Tibial nerve (tissue), 4 donors: ENCODE measurements at places on chromosomes 13 and 19.
A peak's percentile ranks its signal among the peaks of the same experiment; 100 is the strongest.

- DNase-seq = no peak
- no peaks in the 10 kb centered on the region for H3K36me3 ChIP-seq
- H3K27ac ChIP-seq = no peak overlapping the region
- no peaks in the 10 kb centered on the region for H3K27me3 ChIP-seq
- H3K4me3 ChIP-seq = no peak overlapping the region
- no peaks in the 10 kb centered on the region for H3K4me1 ChIP-seq
Measured at GRCh38 chr13:105116966-105117365, 1418.5 kb downstream of the EFNB2 start.

DNA sequence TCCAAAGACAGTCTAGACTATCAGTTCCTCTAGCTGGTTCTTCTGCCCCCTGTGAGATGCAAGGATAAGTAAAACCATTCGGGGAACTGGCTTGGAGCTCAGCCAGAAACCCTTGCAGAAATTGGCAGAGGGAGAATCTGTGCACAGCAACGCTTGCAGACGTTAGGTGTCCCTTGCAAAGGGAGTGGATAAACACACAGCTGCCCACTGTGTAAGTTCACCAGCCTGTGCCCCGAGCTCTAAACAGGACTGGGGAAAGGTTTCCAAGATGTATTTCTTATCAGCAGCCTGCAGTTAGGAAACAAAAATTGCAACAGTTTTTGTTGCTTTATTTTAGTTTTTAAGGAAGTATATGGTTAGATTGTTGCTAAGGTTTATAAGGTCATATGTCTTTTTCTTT lies 19.0 kb upstream of the ADGRE1 start:
- no peaks in the 10 kb centered on the region for H3K4me1 ChIP-seq
- no peaks in the 10 kb centered on the region for H3K27me3 ChIP-seq
- no peaks in the 10 kb centered on the region for H3K36me3 ChIP-seq
- H3K27ac ChIP-seq = no peak overlapping the region

DNA sequence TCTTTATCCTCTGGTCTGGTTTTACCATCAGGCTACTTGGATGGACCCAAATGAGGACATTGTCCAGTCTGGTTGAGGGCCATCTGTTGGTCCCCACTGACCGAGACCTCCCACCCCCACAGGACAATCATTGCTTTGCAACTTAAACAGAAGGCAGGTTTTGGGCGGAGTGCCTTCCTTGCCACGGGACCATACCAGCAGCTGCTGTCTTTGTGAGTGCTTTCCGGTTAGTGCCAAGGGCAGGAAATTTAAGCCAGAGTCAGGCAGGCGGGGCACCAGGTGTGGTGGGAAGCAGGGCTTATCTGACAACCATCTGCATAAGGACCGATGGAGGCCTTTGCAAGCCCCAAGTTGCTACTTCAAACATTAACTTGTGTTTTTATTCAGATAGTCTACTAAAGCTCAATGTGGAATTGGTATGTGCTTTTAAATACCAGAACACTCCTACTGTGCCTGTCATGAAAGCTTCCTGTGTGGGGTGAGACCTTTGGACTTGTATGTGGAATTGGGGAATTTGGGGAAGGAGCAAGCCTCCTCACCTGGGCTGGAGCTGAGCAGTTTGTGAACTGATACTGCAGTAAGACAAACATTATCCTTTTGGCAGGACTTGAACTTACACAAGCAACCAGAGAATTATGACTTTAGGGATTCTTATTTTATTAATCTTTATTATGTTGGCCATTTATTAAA lies 39.3 kb upstream of the UBE2L5 start:
- no peak overlapping the region for H3K27ac ChIP-seq
- DNase-seq = no peak
- no peaks in the 10 kb centered on the region for H3K27me3 ChIP-seq

DNA sequence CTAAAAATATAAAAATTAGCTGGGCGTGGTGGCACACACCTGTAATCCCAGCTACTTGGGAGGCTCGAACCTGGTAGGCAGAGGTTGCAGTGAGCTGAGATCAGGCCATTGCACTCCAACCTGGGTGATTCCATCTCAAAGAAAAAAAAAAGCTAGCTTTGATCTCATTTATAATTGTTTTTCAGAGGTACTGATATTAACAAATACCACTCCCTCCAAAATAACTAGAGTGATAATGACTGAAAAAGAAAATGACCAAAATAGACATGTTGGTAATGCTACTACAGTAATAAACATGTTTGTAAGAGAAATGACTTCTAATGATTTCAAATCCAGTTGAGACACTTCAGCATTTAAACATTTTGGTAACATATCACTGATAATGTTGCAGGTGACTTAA lies 13.0 kb downstream of the PDCD5 start:
- H3K27ac ChIP-seq = no peak overlapping the region
- H3K4me3 ChIP-seq = no peak overlapping the region
- no peaks in the 10 kb centered on the region for H3K4me1 ChIP-seq
- DNase-seq = no peak
- peaks cover 5% of the 10 kb centered on the region for H3K36me3 ChIP-seq

DNA sequence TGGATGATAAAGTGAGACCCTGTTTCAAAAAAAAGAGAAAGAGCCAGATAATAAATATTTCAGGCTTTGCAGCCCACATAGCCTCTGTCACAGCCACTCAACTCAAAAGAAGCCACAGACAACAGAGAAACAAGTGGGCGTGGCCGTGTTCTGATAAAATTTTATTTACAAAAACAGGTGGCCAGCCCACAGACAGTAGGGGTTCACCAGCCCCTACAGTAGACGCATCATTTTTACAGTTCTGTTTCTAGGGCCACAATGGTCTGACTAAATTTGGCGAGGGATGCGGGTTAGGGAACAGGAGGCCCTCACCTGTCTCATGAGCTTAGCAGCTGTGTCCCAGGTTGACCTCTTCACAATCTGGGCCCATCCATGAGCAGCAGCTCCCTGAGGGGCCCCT lies 59.5 kb downstream of the ARHGEF18 start:
- no peak overlapping the region for H3K4me3 ChIP-seq
- no peak overlapping the region for H3K27ac ChIP-seq
- DNase-seq = no peak
- no peaks in the 10 kb centered on the region for H3K27me3 ChIP-seq
- H3K36me3 ChIP-seq = no peaks in the 10 kb centered on the region
- no peaks in the 10 kb centered on the region for H3K4me1 ChIP-seq

GRCh38 chr13:110652231-110652730 lies 36.9 kb downstream of the NAXD start:
- no peaks in the 10 kb centered on the region for H3K27me3 ChIP-seq
- H3K4me1 ChIP-seq = no peaks in the 10 kb centered on the region
- peaks cover 70% of the 10 kb centered on the region for H3K36me3 ChIP-seq
- H3K4me3 ChIP-seq = no peak overlapping the region

- DNase-seq = no peak
- H3K36me3 ChIP-seq = no peaks in the 10 kb centered on the region
- no peak overlapping the region for H3K27ac ChIP-seq
Measured at GRCh38 chr13:34086281-34086680, 268.3 kb downstream of the RFC3 start.

GRCh38 chr19:43229315-43229714 lies 23.9 kb upstream of the PSG4 start:
- H3K4me1 ChIP-seq = no peaks in the 10 kb centered on the region
- no peaks in the 10 kb centered on the region for H3K36me3 ChIP-seq
- no peak for DNase-seq
- no peaks in the 10 kb centered on the region for H3K27me3 ChIP-seq

DNA sequence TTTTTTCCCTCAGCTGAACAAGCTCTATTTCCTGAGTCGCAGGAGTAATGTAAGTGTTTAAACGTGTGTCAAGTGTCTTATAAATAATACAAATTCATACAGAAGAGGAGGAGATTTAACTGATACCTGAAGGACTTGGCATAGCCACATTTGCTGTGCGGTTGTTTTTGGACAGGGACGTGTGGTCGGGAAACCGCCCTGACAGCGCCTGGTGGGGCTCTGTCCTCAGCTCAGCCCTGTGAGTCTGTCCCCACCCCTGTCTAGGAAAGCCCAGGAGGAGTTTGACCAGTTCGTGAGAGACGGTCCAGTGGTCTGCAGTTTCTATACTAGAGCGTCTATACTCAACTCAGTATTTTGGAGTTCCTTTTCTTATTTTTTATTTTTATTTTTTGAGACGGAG lies 16.7 kb downstream of the ZIC2 start:
- H3K27ac ChIP-seq = no peak overlapping the region
- no peak for DNase-seq
- H3K27me3 ChIP-seq = peaks cover 87% of the 10 kb centered on the region
- H3K4me1 ChIP-seq = no peaks in the 10 kb centered on the region
- no peaks in the 10 kb centered on the region for H3K36me3 ChIP-seq

DNA sequence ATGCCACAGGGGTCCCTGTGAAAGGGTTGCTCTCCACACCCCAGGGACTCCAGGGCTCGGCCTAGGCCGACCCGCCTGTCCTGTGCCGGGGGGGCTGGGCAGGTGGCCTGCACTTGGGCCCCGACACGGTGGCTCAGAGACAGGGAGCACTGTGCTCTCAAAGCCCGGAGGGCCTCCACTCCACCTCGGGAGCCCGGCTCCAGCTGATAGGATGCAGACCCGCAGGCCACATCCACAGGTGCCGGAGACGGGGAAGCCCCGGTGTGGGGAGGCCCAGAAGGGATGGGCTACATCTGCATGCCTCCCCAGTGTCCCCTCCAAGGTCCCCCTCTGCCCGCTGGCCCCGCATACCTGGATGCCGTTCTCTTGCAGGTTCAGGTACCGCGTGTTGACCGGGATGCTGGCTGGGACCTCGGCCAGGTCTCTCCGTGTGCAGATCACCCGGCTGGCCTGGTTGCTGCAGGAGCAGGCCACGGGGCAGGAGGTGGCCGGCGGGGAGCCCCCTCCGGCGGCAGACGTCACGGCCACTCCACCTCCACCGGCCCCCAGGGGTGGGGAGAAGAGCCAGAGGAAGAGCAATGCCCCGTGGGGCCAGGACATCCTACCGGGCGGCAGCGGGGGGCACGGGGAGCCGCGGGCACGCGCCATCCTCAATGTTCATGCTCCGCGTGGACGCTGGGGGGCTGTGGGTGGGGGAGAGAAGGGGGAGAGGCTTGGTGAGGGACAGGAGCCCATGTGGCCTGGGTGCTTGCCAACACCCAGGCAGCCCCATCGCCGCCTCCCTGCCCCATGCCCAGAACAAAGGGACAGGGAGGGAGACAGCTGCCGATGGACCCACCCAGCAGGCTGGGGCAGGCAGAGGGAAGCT lies 19.8 kb downstream of the LRRC4B start:
- no peaks in the 10 kb centered on the region for H3K36me3 ChIP-seq
- peaks cover 54% of the 10 kb centered on the region for H3K27me3 ChIP-seq
- DNase-seq = no peak
- H3K4me1 ChIP-seq = no peaks in the 10 kb centered on the region
- no peak overlapping the region for H3K4me3 ChIP-seq

- no peaks in the 10 kb centered on the region for H3K27me3 ChIP-seq
- H3K4me3 ChIP-seq = no peak overlapping the region
- H3K4me1 ChIP-seq = no peaks in the 10 kb centered on the region
- H3K27ac ChIP-seq = peak overlapping the region; percentile 35
Measured at GRCh38 chr19:17116996-17117702, 41.6 kb downstream of the MYO9B start.

GRCh38 chr13:114131583-114132418 lies 622 bp downstream of the RASA3 start:
- DNase-seq = no peak
- no peaks in the 10 kb centered on the region for H3K36me3 ChIP-seq
- no peaks in the 10 kb centered on the region for H3K27me3 ChIP-seq
- peak overlapping the region; percentile 88 for H3K27ac ChIP-seq
- peaks cover 39% of the 10 kb centered on the region for H3K4me1 ChIP-seq

DNA sequence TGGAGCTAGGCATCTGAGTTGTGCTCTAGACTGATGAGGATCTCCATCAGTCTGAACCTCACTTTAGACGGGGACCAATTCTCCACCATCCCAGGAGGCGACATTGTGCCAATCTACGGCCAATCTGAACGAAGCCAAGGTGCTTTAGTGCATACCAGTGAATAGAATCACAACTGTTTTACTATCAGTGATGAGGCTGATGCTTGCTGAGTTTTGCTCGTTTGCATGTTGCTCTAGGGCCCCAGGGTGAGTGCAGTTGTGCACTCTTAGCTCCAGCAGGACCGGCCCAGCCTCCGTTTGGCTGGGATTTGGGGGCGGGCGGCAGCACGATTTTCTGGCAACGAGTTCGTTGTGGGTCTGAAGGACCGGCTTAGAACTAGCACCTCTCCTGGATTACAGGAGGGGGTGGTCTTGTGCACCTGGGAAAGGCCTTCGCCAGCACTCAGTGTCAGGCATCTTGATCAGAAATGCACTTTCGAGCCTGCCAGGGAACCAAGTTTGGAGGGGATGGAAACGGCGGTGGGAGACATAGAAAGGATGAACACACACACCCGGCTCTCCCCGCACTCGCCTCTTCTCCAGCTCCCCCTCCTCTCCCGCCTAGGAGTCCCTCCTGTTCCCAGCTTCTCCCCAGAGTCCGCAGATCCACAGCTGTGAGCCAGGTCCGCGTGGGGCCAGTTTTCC lies 4.4 kb downstream of the GSX1 start:
- H3K36me3 ChIP-seq = no peaks in the 10 kb centered on the region
- H3K4me1 ChIP-seq = peaks cover 10% of the 10 kb centered on the region
- H3K4me3 ChIP-seq = no peak overlapping the region
- H3K27ac ChIP-seq = no peak overlapping the region
- peaks cover 95% of the 10 kb centered on the region for H3K27me3 ChIP-seq
- DNase-seq = no peak

DNA sequence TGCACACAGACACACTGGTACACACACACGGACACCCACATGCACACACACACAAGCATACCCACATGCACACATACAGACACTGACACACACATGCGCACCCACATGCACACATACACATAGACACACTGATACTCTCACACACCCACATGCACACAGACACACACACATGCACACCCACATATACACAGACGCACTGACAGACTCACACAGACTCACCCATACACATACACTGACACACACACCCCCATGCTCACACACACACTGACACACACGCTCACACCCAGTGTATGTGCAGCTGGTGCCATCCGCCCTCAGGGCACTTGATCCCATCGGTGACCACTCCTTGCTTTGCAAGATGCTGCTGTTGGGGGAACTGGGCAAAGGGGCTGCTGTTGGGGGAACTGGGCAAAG lies 9.7 kb upstream of the RASA3 start:
- no peaks in the 10 kb centered on the region for H3K36me3 ChIP-seq
- H3K27ac ChIP-seq = no peak overlapping the region
- H3K4me1 ChIP-seq = no peaks in the 10 kb centered on the region

DNA sequence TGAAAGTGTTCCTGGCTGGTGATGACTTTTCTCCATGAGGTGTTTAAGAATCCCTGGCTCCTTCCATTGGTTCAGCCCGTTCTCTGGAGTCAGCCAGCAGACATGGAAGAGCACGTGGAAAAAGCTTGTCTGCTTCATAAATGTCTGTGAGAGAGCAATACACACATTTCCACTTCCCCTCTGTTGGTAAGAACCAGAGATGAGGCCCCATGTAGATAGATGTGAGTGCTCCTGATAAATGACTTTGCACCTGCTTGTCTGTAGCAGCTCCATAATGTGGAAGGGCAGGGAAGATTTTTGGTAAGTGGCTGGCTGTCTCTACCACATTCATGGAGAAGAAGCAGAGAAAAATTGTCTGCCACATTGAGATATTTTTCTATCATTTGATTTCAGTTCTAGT lies 325.8 kb downstream of the LMO7 start:
- no peak overlapping the region for H3K4me3 ChIP-seq
- no peak for DNase-seq
- no peak overlapping the region for H3K27ac ChIP-seq

- peaks cover 38% of the 10 kb centered on the region for H3K36me3 ChIP-seq
- H3K27ac ChIP-seq = no peak overlapping the region
- no peak for DNase-seq
- no peaks in the 10 kb centered on the region for H3K27me3 ChIP-seq
Measured at GRCh38 chr13:41802043-41802683, 158.7 kb downstream of the VWA8 start.
